Suppressor macrophage (primary cell): ENCODE measurements at places on chromosomes 12 and 14.

DNA sequence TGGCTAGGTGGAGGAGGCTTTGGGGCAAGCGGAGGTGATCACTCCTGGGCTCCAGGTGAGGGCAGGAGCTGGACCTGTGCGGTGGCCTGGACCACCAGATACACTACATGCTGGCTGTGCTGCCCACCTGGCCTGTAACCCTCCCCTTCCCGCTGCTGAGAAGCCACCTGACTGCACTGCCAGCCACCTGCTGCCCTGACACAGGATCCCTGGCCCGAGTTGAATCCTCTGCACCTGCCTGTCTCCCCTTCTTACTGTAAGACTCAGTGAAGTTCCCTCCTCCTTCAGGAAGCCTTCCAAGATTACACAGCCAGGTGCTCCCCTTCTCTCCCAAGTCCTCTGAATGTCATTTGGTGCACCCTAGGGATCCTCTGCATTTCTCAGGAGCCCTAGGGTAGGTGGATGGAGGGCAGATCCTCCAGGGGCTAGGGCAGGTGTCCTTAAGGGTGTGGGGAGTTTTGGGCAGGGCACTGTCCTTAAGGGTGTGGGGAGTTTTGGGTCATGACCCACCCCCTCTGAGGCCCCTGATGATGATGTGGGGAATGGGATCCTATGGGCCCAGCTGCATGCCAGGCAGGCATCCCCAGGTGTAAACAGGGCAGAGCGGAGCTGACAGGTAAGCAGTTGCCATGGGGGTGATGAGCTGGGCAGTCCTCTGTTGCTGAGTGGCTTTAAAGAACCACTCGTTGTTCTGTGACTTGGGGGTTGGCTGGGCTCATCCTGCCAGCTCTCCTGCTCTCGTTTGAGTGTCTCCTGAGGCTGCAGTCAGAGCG is 6.7 kb upstream of the MTA1 start:
- no peak for DNase-seq

DNA sequence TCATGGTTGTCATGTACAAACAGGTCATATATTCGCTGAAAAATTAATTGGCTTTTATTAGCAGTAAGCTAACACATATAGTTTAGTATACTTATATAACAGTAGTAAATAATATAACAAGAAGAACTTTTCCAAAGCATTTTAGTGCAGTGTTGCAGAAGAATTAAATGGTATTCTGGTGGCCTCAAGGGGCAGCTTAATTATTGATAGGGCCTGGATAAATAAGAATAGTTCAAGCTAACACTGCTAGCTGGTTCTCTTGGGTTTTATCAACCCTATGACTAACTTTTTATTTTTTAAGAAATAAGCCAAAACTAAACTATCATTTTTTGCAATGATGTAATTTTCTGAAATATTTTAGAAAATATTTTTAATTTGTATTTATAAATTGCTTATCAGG is 152.1 kb downstream of the SRGAP1 start:
- DNase-seq = no peak

DNA sequence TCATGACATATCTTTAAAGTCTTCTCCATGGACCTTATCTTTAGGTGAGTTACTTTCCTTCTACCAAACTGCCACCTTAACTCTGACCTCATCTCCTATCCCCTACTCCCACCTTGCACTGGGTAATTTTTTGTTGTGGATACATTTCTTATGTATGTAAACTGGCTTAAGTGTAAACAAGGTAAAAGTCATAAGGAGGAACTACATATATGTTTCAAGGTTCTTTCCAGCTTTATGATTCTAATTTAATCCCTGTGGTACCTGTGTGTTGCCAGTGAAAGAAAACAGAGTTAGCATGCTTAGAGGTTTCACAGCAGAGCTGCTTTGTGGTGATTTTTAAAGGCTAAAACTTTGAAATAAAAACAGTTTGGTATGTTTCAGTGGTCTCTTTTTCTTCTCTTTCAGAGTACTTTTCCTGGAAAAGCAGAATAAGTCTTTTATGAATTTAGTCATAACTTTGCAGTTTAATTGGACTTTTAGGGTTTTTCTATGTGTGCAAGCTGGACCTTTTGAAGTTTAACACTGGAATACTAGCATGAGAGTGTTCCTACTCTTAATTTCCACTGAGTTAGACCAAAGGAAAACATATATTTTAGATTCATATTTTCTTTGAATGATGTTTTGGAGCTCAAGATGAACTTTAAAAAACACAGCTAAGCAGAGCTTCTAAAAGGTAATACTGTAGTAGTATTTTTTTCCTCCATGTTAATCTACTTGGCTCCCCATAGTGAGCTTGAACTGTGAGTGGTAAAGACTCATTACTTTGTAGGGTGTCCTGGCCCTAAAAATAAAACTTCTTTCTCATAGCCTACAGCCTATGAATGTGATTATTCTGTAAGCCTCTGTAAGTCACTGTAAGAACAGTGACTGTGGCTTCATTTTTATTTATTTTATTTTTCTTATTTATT is 105.4 kb downstream of the FUT8 start:
- DNase-seq = no peak

DNA sequence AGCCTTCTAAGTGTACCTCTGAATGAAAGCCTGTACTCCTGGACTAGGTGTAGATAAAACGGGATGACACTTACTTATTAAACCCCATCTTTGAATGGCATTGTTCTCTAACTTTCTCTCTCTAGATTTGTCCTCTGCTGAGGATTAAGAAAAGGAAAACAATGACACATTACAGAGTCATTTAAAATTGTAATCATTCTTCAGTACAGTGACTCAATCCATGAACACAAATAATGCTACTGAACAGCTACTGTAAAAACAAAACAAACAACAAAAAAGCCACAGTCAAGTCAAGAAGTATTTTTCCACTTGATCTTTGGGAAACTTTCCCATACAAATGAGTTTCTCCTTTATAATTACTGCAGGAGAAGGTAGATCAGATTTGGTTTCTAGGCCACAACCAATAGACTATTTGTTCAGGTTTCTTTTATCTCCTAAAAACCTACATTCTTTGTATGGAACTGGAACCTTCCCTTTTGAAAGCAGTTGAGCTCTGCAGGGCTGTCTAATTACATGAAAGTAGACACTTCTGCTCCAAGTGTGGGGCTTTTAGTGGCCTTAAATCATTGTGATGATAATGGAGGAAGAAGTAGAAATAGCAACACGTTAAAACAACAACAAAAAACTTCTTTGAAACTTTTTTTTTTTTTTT is 219.1 kb downstream of the ESR2 start:
- no peak for DNase-seq

GRCh38 chr12:63149909-63150712 is 890 bp downstream of the AVPR1A start:
- no peak for DNase-seq

- no peak for DNase-seq
Observed at GRCh38 chr12:119576118-119576810, 17.3 kb upstream of the TMEM233 start.
